ENCODE measurements at places on chromosomes 3 and 15.

DNA sequence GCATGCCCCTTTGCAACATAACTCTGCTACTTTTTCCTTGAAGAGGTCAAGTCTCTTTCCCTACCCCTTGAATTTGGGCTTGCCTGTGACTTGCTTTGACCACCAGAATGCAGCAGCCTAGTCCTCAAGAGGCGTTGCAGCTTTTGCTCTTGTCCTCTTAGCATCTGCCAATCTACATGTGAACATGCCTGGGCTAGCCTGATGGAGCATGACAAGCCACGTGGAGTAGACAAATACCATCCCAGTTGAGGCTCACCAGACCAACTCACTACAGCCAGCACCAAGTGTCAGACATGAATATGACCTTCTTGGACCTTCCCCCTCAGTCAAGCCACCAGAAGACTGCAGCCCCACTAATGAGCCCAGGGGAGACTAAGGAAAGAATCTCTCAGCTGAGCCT lies 32.9 kb downstream of the AMOTL2 start:
- DNase-seq = no peak

GRCh38 chr3:25044762-25045710 lies 383.0 kb upstream of the RARB start:
- DNase-seq = no peak

DNA sequence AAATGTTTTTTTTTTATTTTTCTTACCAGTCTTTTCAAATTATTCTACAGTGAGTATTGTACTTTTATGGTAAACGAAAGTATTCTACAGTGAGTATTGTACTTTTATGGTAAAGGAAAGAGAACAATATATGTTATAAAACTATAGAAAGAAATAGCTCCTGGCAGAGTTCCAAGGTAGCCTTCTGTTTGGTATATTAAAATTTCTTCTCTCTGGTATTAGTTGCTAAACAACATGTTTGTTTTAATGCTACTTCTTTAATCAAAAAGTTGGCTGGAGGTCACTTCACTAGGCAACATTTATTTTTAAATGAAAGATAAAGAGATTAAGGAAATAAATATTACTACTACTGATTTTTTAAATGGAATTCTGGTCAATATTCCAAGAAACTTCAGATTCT lies 108.6 kb upstream of the ARL6 start:
- DNase-seq = no peak

DNA sequence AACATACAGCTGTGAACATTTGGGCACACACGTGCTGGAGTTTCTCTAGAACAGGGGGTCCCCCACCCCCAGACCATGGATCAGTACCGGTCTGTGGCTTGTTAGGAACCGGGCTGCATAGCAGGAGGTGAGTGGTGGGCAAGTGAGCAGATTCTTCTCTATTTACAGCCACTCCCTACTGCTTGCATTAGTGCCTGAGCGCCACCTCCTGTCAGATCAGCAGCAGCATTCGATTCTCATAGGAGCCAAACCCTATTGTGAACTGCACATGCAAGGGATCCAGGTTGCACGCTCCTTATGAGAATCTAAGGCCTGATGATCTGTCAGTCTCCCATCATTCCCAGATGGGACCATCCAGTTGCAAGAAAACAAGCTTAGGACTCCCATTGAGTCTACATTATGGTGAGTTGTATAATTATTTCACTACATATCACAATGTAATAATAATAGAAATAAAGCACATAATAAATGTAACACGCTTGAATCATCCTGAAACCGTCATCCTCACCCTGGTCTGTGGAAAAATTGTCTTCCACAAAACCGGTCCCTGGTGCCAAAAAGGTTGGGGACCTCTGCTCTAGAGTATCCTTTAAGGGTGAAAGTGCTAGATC lies 25.8 kb downstream of the CHRM5 start:
- no peak for DNase-seq

- peak; percentile 54 for DNase-seq
These were observed 12.7 kb downstream of the PLXND1 start for GRCh38 chr3:129593595-129594339.

DNA sequence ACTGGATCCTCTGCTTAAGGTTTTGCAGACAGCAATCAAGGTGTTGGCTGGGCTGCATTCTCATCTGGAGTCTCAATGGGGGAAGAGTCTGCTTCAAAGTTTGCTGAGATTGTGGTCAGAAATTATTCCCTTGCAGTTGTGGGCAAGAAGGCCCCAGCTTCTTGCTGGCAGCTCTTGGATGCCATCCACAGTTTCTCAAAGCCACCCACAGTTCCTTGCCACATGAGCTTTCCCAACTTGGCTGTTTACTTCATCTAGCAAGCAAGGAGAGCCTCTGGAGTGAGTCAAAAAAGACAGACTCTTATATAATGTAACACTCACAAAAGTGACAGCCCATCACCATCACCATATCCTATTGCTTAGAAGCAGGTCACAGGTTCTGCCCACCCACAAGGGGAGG lies 62.1 kb upstream of the ABHD2 start:
- DNase-seq = no peak

- no peak for DNase-seq
These were observed 189.0 kb upstream of the MCTP2 start for GRCh38 chr15:94042180-94042928.

DNA sequence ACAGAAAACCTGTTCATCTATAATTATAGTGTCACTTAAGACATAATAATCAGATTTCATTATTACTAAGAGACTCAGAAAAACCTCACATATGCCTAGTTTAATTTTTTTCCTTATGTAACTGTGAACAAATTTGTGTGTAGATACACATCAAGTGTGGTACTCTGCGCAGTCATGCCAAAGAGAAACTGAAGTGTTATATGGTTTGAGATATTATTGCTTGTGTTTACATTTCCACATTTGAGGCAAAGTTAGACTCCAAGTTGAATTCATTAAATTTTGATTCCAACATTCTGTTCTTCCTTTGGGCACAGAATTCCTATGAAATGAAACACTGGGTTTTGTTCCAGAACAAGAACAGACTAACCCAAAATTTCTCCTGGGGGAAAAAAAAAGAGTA lies 2.2 kb downstream of the MBNL1 start:
- no peak for DNase-seq

- DNase-seq = no peak
These were observed 53.9 kb downstream of the SMAD3 start for GRCh38 chr15:67119238-67119846.

DNA sequence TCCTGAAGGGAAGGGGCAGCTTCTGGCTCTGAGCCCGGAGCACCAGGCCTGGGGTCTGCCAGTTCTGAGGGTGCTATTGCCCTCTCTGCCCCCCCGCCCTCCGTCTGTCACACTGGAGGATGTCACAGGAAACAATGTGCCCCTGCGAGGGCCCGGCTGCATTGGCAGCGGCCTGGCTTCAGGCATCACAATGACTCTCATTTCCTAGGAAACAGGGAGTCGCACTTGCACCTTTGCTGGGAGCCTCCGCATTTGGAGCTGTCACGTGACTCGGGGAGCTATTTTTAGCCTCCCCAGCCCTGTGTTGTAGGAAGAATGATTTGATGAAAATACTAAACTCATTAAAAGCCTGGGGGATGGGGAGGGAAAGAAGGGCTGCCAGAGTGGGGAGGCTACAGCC lies 518.9 kb downstream of the SHQ1 start:
- DNase-seq = no peak

GRCh38 chr3:61687663-61688306 lies 126.4 kb downstream of the PTPRG start:
- DNase-seq = no peak

DNA sequence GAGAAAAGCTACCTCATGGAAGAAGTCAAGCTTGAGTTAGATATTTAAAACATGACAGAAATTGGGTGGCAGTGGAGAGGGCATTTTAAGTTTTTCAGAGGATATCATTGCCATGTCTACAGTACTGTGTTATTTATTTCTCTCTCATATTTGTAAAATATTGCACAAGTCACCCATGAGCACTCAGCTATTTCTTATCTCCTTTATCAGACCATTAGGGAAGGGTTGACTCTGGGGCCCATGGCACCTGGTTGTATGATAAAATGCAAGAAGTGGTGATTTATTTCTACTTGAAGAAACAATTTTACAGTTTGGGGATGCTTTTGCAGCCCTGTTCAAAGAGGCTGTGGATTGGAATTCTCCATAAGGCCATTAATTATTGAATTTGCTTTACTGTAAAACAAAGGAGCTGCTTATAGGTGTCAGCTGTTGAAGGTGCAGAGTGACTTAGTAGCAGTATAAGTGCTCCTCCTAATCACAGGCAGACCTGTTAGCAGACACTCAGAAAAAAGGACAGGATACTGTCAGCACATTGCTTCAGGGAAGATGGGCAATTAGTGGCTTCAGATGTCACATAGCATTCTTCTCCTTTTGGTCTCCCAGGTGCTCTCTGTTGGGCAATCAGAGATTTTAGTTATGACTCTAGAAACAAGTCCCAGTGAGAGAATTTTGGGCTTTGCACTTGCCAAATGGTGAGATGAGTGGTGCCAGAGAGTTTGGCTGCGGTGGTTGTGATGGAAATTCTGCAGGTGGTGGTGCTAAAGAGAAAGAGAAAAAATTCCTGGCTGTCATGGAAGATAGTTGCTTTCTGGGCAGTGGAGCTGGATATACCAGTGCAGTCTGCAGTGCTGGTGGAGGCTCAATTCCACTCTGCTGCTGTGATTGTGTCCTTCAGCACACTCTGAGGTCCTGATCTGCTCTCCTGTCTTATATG lies 129.7 kb upstream of the ROPN1 start:
- no peak for DNase-seq

DNA sequence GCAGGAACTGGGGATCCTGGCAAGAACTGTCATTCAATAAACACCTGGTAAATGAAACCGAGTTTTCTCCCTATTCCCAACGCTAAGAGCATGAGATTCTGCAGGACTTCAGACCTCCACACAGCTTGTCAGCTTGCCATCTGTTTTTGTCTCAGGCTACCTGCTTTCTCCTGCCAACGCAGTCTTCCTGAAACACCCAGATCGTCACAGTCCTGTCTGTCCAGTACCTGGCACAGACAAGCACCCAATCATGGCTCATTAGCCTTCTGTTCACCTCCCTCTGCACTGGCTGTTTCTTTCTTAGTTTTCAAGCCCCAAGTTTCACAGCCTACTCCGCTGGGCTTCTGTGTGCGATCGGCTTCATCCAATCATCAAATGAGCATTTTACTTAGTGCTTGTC lies 5.0 kb downstream of the SLC12A8 start:
- no peak for DNase-seq

- DNase-seq = no peak
These were observed 267.6 kb upstream of the KCNH8 start for GRCh38 chr3:18880691-18881090.

- peak; percentile 88 for DNase-seq
These were observed 10.0 kb downstream of the POC1A start for GRCh38 chr3:52144034-52144795.

DNA sequence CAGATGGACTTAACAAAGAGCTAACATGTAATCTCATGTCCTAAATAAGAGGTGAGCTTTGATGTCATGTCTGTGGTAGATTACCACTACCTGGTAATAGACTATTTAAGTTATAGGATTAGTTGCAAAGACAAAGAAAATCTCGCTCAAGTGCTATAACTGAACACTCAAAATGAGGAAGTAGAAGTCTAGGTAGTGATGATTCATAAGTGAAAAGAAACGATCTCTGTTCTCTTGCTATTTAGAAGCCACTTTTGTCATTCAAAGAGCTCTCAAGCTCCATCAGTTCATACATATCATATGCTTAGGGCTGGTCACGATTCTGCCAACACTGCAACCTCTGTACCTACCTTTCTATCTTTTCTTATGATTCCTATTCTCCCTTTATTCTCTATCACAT lies 110.9 kb downstream of the EDEM1 start:
- DNase-seq = no peak

GRCh38 chr3:120528163-120528562 lies 68.0 kb upstream of the NDUFB4 start:
- no peak for DNase-seq

- DNase-seq = no peak
These were observed 51.0 kb upstream of the SSR3 start for GRCh38 chr3:156605686-156606605.

GRCh38 chr15:90320062-90320884 lies 31.8 kb upstream of the ZNF774 start:
- DNase-seq = peak; percentile 70

- no peak for DNase-seq
These were observed 132.2 kb upstream of the SLC24A5 start for GRCh38 chr15:47988564-47988963.

DNA sequence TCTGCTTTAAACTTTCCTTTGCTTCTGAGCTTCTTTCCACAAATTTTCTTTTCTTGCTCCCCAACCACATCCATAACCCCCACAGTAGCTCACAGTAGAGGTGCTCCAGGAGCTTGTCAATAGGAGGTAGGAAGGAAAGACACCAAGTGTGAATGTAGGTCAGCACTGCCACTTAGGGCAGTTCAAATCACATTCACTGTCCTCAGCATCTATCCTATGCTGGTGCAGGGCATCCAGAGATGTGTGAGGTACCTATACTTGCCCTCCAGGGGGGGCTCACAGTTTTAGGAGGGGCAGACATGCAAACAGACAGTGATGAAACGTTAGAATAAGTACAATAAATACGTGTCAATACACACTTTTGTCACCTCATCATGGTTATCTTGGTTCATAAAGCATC lies 1.5 kb upstream of the SPSB4 start:
- no peak for DNase-seq

- no peak for DNase-seq
These were observed 8.9 kb downstream of the CMTM6 start for GRCh38 chr3:32493437-32494414.

GRCh38 chr15:68385240-68385561 lies 46.8 kb downstream of the ITGA11 start:
- DNase-seq = no peak

GRCh38 chr15:89662893-89663626 lies 7.8 kb upstream of the KIF7 start:
- DNase-seq = no peak

DNA sequence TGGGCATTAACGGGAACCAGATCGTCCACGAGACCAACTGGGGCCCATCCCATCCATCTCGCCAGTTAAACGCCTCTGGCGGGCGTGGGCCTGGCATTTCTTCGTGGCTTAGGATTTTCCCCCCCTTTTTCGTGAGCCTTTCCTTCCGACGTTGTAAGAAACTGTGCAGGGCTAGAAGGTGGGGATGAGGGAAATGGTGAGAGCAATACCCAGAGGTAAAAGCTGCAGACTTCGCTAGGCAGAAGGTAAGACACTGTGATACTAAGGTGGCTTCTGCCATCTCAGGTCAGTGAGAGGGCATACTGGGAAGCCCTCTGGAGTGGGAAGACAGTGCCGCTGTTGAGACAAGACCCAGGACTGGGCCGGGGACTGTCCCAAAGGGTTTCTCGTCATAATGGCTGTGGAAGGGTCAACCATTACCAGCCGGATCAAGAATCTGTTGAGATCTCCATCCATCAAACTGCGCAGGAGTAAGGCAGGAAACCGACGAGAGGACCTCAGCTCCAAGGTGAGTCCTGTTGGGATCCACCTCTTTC lies 666 bp downstream of the MAPKBP1 start:
- peak; percentile 7 for DNase-seq

DNA sequence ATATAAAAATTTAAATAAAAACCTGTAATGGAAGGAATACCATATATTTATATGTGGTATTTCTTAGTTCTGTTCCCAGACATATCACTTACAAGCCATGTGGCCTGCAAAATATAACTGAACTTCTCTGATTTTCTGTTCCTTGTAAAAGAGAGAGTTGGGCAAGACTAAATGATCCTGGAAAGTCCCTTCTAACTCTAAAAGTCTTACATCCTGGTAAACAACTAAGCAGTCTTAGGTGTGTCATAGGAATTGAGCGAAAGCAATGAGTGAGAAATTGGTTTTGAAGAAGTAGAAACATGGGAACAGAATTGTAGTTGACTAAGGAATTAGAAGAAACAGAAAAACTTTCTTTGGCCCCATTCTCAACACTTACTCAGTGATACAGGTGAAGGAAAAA lies 25.3 kb upstream of the IL20RB start:
- no peak for DNase-seq

- no peak for DNase-seq
These were observed 124.0 kb downstream of the KCNH8 start for GRCh38 chr3:19272296-19272695.

All from stimulated activated CD4-positive, alpha-beta T cell treated with anti-CD3 and anti-CD28 coated beads, Interleukin-4, amount 100 ng/mL, for 24 hours (primary cell).